ENCODE measurements at places on chromosomes 16 and 17.

DNA sequence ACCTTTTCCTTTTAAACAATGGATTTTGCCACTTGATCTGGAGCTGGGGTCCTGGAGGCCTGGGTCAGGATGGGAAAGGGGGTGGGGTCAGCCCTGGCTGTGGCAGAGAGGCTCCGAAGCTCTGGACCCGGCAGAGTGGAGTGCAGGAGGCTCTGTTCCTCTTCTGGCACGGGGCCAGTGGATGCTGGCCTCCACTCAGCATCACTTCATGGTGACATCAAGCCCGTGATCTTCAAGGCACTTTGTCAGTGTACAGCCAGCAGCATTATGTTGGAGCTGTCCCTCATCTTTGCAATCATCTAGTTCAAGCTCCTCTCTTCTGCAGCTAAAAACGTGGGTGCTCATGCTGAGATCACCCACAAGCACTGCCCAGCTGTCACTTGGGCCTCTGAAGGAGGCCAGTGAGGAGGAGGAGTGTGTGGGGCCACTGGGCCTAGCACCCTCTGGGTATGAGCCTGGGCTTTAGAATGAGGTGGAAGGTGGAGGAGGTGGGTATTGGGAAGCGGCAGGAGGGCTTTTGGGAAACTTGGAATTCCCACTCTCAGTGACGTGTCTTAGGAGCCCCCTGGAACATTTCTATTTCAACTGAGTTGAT lies 45.9 kb upstream of the MGAT5B start:
- DNase-seq, result no peak

- DNase-seq, result peak; percentile 24
Observed at GRCh38 chr16:56289862-56290261, 98.6 kb downstream of the GNAO1 start.

GRCh38 chr17:7654832-7655540 lies 4.3 kb downstream of the ATP1B2 start:
- no peak for DNase-seq

DNA sequence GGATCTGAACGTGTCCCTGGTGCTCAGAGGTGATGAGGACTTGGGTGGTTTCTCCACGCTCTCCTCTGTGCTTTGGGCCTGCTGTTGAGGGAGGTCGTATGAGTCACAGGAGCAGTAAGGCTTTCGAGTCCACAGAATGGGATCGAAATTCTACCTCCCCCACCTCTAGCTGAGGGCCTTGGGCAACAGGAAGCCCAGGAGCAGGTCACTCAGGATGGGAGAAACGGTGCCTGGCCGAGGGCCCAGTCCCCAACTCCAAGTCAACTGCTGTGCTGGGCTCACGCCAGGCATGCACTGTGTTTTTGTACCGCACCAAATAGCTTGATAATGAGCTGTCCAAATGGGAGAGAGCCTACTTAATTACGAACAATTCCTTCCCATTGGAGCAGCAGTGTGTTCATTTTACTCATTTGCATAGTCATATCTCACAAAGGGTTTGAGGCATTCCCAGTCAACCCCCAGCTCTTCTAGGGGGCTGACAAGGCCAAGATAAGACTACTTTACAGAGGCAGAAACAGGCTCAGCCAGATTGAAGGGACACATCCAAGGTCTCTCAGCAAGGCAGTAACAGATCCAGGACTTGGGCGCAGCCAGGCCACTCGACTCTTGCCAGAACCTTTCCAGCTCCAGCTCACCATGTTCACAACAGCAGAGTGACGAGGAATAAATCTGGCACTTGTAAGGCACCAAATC lies 53.6 kb downstream of the WNT3 start:
- DNase-seq, result no peak

GRCh38 chr17:33955461-33955860 lies 299.6 kb upstream of the CCL2 start:
- DNase-seq, result no peak

GRCh38 chr17:77654296-77654695 lies 304.2 kb upstream of the TNRC6C start:
- no peak for DNase-seq
